ENCODE measurements at places on chromosomes 1 and 21. TPM values are rescaled to one million over a fixed set of nuclear protein-coding genes. Genes with fewer than 3 reads are reported as not detected.

Gene SERPINC1
- total RNA-seq: not detected

- no peak for DNase-seq
- H3K36me3 ChIP-seq: no peaks in the 10 kb centered on the region
- no peak overlapping the region for H3K4me3 ChIP-seq
- H3K27ac ChIP-seq: no peak overlapping the region
Measured at GRCh38 chr1:25210728-25211127, 21.6 kb downstream of the SYF2 start.

GRCh38 chr21:22575165-22575584 lies 1577.0 kb downstream of the NCAM2 start:
- no peaks in the 10 kb centered on the region for H3K27me3 ChIP-seq
- H3K27ac ChIP-seq: peak overlapping the region; percentile 7
- no peaks in the 10 kb centered on the region for H3K36me3 ChIP-seq
- H3K4me3 ChIP-seq: peak overlapping the region; percentile 27
- H3K4me1 ChIP-seq: peaks cover 9% of the 10 kb centered on the region

Gene MTOR
- 69.1 TPM for total RNA-seq

DNA sequence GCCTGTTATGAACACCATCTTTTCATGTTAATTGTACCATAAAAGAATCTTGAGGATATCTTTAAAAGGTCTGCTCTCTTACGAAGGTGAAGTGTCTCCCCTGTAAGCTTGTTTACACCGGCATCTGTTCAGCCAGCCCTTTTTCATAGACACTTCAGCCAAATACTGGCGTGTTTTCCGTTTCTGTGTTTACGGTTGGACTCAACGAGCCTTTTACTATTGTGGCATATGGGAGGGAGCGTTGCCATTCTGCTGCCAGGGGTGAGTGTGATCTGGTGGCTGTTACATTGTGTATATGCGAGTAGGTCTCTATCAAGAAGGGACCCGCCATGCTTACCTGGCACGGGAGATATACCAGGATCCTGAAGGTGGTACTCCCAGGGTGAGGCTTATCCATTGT lies 433.8 kb downstream of the CAMTA1 start:
- DNase-seq: no peak
- no peaks in the 10 kb centered on the region for H3K4me1 ChIP-seq
- no peaks in the 10 kb centered on the region for H3K36me3 ChIP-seq
- no peaks in the 10 kb centered on the region for H3K27me3 ChIP-seq

Gene REG4
- not detected for total RNA-seq

- H3K27ac ChIP-seq: peak overlapping the region; percentile 100
- peaks cover 21% of the 10 kb centered on the region for H3K4me1 ChIP-seq
- peak overlapping the region; percentile 76 for H3K4me3 ChIP-seq
- H3K27me3 ChIP-seq: no peaks in the 10 kb centered on the region
- no peak for DNase-seq
- no peaks in the 10 kb centered on the region for H3K36me3 ChIP-seq
Measured at GRCh38 chr1:31064718-31065309, 703 bp downstream of the PUM1 start.

GRCh38 chr1:9539829-9540550 lies 725 bp downstream of the SLC25A33 start:
- peak; percentile 82 for DNase-seq
- H3K4me1 ChIP-seq: no peaks in the 10 kb centered on the region
- no peaks in the 10 kb centered on the region for H3K36me3 ChIP-seq

Gene NUP210L
- not detected for total RNA-seq

GRCh38 chr1:180951836-180952656 lies 39.3 kb downstream of the KIAA1614 start:
- no peaks in the 10 kb centered on the region for H3K36me3 ChIP-seq
- H3K27me3 ChIP-seq: no peaks in the 10 kb centered on the region
- H3K27ac ChIP-seq: no peak overlapping the region

Gene ARMH1
- 3.6 TPM for total RNA-seq

GRCh38 chr1:226082959-226083301 lies 20.4 kb downstream of the H3-3A start:
- H3K27ac ChIP-seq: no peak overlapping the region
- H3K36me3 ChIP-seq: no peaks in the 10 kb centered on the region
- DNase-seq: peak; percentile 76
- H3K4me1 ChIP-seq: peaks cover 5% of the 10 kb centered on the region
- H3K27me3 ChIP-seq: peaks cover 40% of the 10 kb centered on the region

Gene HCRTR1
- total RNA-seq: 0.06 TPM

DNA sequence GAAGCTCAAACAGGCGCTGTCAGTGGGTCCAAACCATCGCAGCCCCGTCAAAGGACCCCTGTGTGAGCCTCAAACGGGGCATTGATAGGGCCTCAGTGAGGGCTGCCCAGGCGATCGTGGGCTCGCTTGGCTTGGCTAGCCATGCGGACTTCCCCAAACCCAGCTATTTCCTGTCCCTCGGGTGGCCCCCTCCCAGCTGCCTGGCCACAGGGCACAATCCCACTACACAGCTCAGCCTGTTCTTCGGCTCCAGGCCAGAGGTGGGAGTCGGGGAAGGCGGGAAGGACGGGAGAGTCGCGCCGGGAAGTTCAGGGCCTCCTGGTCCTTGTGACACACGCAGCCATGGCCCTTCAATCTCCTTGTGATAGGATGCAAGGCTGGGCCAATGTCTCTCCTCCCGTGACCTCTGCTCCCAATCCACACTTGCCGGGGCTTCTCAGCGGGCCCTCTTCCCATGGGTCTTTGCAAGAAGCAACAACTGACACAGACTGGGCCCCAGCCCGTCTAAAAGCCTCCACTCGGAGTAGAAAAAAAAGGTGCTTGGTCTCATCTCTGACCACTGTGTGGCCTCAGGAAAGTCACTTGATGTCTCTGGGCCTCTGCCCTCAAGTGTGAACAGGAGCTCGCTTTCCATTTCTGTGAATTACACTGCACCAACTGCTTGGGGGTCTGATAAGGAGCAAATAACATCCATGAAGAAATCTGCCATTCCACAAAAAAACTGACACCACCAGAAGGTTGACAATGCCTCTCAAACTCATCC lies 7.1 kb upstream of the MATN1 start:
- H3K27me3 ChIP-seq: no peaks in the 10 kb centered on the region
- no peak overlapping the region for H3K4me3 ChIP-seq
- DNase-seq: no peak
- H3K27ac ChIP-seq: no peak overlapping the region

GRCh38 chr1:29650041-29650400 lies 413.7 kb downstream of the PTPRU start:
- H3K27ac ChIP-seq: no peak overlapping the region
- DNase-seq: no peak
- H3K36me3 ChIP-seq: no peaks in the 10 kb centered on the region
- H3K27me3 ChIP-seq: no peaks in the 10 kb centered on the region

Gene AMPD1
- not detected for total RNA-seq

GRCh38 chr1:222310836-222311235 lies 237.1 kb downstream of the HHIPL2 start:
- peaks cover 11% of the 10 kb centered on the region for H3K4me1 ChIP-seq
- no peak overlapping the region for H3K4me3 ChIP-seq
- H3K27ac ChIP-seq: no peak overlapping the region
- H3K36me3 ChIP-seq: no peaks in the 10 kb centered on the region
- no peak for DNase-seq
- no peaks in the 10 kb centered on the region for H3K27me3 ChIP-seq

- no peaks in the 10 kb centered on the region for H3K36me3 ChIP-seq
- H3K27ac ChIP-seq: no peak overlapping the region
Measured at GRCh38 chr1:221840511-221841243, 98.8 kb upstream of the DUSP10 start.

DNA sequence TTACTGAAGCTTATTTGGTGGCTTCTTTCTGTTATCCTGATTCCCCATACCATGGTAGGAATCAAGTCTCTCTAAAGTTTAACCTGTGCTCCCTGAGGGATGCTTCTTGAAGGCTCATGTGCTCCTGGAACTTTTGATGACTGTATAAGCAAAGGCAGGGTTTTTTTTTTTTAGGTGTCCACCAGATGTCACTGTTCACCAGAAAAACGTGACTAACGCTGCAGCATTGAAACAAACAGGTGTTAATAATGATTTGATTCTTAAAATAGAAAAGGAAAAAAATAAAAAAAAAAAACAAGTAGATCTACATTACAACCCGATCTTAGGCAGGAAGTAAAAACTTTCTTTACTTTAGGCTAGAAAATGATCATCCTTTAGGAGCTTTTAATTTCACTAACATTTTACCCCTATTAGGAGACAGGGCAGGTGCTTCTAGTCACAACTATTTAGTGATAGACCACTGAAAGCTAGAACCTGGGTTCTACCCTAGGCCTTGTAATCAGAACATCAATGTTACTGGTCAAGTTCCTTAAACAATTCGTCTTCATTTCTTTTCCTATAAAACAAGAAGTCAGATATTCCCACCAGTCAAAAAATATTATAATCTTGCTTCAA lies 223.0 kb downstream of the PLA2G4A start:
- no peak overlapping the region for H3K27ac ChIP-seq
- H3K4me1 ChIP-seq: peaks cover 15% of the 10 kb centered on the region
- DNase-seq: peak; percentile 54
- no peak overlapping the region for H3K4me3 ChIP-seq
- H3K36me3 ChIP-seq: no peaks in the 10 kb centered on the region

GRCh38 chr1:229195246-229195645 lies 75.7 kb upstream of the RAB4A start:
- H3K4me1 ChIP-seq: no peaks in the 10 kb centered on the region
- H3K27me3 ChIP-seq: no peaks in the 10 kb centered on the region
- H3K36me3 ChIP-seq: no peaks in the 10 kb centered on the region
- no peak overlapping the region for H3K4me3 ChIP-seq
- no peak overlapping the region for H3K27ac ChIP-seq
- no peak for DNase-seq

Gene C1orf141
- not detected for total RNA-seq

- no peaks in the 10 kb centered on the region for H3K4me1 ChIP-seq
- no peak overlapping the region for H3K4me3 ChIP-seq
- H3K27me3 ChIP-seq: no peaks in the 10 kb centered on the region
- DNase-seq: no peak
- H3K36me3 ChIP-seq: no peaks in the 10 kb centered on the region
Measured at GRCh38 chr1:87017998-87018672, 103.7 kb downstream of the HS2ST1 start.

Gene C1orf159
- 24.0 TPM for total RNA-seq

- no peaks in the 10 kb centered on the region for H3K36me3 ChIP-seq
- peak overlapping the region; percentile 51 for H3K27ac ChIP-seq
- H3K4me3 ChIP-seq: no peak overlapping the region
Measured at GRCh38 chr1:243440406-243440805, 184.6 kb downstream of the SDCCAG8 start.

Gene MSH4
- not detected for total RNA-seq

- H3K4me3 ChIP-seq: no peak overlapping the region
- no peak overlapping the region for H3K27ac ChIP-seq
- no peaks in the 10 kb centered on the region for H3K4me1 ChIP-seq
Measured at GRCh38 chr21:28767523-28767922, 225.2 kb downstream of the LTN1 start.

Gene ERG
- total RNA-seq: not detected

- no peaks in the 10 kb centered on the region for H3K36me3 ChIP-seq
- H3K4me1 ChIP-seq: peaks cover 18% of the 10 kb centered on the region
- no peak overlapping the region for H3K4me3 ChIP-seq
- no peaks in the 10 kb centered on the region for H3K27me3 ChIP-seq
Measured at GRCh38 chr21:37528150-37528937, 161.8 kb downstream of the DYRK1A start.

- no peak overlapping the region for H3K4me3 ChIP-seq
- DNase-seq: peak; percentile 30
- H3K27ac ChIP-seq: no peak overlapping the region
Measured at GRCh38 chr1:220370041-220370700, 97.9 kb upstream of the RAB3GAP2 start.

DNA sequence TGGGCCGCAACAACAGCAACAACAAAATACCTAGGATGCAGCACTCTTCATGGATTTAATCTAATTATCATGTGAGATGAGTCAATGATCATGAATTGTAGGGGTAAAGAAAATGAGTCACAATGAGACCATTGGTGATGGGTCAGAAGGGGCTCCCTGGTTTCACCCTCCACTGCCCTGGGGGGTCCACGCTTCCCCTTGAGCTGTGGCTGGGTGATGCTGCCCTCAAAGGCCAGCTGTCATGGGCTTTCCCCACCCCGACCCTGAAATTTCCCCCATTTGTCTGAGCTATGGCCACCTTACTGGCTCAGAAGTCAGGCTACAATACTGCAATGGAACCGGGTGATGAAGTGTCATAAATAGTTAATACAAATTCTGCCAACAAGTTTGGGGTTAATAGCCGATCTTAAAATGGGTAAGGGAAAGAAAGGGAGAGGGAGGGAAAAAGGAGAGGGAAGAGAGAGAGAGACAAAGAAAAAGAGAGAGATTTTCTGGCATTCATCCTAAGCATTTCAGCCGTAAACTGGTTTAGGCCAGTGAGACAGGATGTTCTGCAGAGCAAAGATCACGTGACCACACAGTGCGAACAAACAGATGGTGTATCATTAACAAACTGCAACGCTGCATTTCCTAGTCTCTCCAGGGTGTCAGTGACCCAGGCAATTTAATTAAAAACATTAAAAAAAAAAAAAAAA lies 143.4 kb upstream of the ERRFI1 start:
- no peaks in the 10 kb centered on the region for H3K27me3 ChIP-seq
- no peaks in the 10 kb centered on the region for H3K36me3 ChIP-seq
- no peak overlapping the region for H3K27ac ChIP-seq
- no peak overlapping the region for H3K4me3 ChIP-seq
- H3K4me1 ChIP-seq: peaks cover 22% of the 10 kb centered on the region
- DNase-seq: no peak

- no peak overlapping the region for H3K4me3 ChIP-seq
- H3K27me3 ChIP-seq: no peaks in the 10 kb centered on the region
- no peak for DNase-seq
- peaks cover 31% of the 10 kb centered on the region for H3K4me1 ChIP-seq
- H3K27ac ChIP-seq: no peak overlapping the region
Measured at GRCh38 chr1:27398405-27399149, 6.2 kb downstream of the GPR3 start.

DNA sequence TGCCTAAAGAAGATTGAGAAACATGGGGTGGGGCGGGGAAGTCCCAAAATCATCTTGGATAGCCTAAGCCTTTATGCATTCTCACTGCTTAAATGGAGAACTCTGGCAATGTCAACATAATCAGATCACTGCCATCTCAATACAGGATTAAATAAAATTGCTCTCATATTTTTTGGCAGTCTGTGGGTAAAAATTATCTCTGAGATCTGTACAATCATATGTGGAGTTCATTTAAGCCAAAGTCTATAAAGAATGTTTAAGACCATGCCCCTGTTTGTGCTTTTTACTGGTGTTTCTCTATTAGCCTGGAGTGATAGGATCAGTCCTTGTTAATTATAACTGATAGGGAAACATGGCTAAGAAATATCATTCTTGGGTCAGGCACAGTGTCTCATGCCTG lies 136.3 kb downstream of the GPR52 start:
- no peaks in the 10 kb centered on the region for H3K36me3 ChIP-seq
- H3K27ac ChIP-seq: no peak overlapping the region
- no peaks in the 10 kb centered on the region for H3K27me3 ChIP-seq
- DNase-seq: no peak

GRCh38 chr1:54479841-54480524 lies 68.0 kb upstream of the ACOT11 start:
- no peak overlapping the region for H3K4me3 ChIP-seq
- no peaks in the 10 kb centered on the region for H3K27me3 ChIP-seq
- DNase-seq: no peak
- H3K36me3 ChIP-seq: no peaks in the 10 kb centered on the region
- peaks cover 44% of the 10 kb centered on the region for H3K4me1 ChIP-seq

- no peaks in the 10 kb centered on the region for H3K36me3 ChIP-seq
- no peak overlapping the region for H3K4me3 ChIP-seq
- no peak for DNase-seq
- peak overlapping the region; percentile 7 for H3K27ac ChIP-seq
- H3K4me1 ChIP-seq: peaks cover 70% of the 10 kb centered on the region
Measured at GRCh38 chr1:25700144-25700523, 83.5 kb downstream of the MAN1C1 start.

Data from neural progenitor cell (in vitro differentiated cells).